ENCODE measurements at places on chromosomes 5 and 9. TPM values are rescaled to one million over a fixed set of nuclear protein-coding genes. Genes with fewer than 3 reads are reported as not detected.

- H3K27me3 ChIP-seq: no peaks in the 10 kb centered on the region
- DNase-seq: no peak
- no peak overlapping the region for H3K27ac ChIP-seq
- H3K36me3 ChIP-seq: no peaks in the 10 kb centered on the region
- no peaks in the 10 kb centered on the region for H3K4me1 ChIP-seq
These were observed 6.3 kb upstream of the STOM start for GRCh38 chr9:121376214-121376830.

DNA sequence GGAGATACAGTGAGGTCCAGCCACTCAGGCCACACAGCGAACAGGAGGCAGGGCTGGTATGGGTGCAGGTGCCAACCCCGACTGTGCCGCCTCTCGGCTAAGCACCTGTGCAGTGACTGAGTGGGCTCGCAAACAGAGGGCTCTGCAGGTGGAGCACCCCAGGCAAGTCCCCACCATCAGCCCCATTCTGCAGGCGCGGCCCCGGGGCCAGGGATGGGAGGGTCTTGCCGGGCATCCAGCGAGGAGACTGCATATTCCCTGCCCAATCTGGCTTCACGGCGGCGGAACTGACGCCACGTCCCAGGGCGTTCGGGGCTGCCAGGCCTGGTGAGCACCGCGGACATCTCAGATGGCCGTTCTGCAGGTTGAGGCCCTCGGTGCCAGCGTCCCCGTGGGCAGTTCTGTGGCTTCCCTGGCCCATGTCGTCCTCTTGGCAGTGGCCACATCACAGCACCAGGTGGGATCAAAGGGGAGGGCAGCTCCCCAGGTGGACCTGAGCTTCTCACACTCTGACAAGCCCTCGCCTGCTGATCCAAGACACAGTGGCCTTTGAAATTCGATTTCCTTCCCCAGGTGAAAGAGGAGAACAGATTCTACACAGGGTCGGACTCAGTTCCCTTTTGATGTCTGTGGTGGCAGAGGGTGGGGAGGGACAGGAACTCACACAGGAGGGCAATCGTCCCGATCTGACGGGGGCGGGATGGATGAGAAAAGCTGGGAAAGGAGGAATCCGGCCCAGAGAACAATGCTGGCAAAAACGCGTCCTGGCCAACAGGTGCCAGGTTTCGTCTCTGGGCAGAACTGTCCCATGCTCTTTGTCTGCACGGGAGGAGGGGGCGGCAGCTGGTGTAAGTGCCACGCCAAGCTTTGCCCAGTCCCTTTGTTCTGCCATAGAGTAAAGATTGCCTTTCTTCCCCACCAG lies 18.8 kb downstream of the DBH start:
- no peak for DNase-seq
- H3K4me1 ChIP-seq: peaks cover 22% of the 10 kb centered on the region
- no peak overlapping the region for H3K27ac ChIP-seq
- H3K4me3 ChIP-seq: no peak overlapping the region
- H3K27me3 ChIP-seq: no peaks in the 10 kb centered on the region
- no peaks in the 10 kb centered on the region for H3K36me3 ChIP-seq

- no peak for DNase-seq
- no peaks in the 10 kb centered on the region for H3K27me3 ChIP-seq
- no peak overlapping the region for H3K4me3 ChIP-seq
- peak overlapping the region; percentile 4 for H3K27ac ChIP-seq
- H3K36me3 ChIP-seq: no peaks in the 10 kb centered on the region
These were observed 11.9 kb downstream of the FGFR4 start for GRCh38 chr5:177098470-177099141.

- no peak overlapping the region for H3K27ac ChIP-seq
- H3K36me3 ChIP-seq: no peaks in the 10 kb centered on the region
- DNase-seq: no peak
- no peak overlapping the region for H3K4me3 ChIP-seq
These were observed 630 bp upstream of the BTNL3 start for GRCh38 chr5:180988016-180988415.

DNA sequence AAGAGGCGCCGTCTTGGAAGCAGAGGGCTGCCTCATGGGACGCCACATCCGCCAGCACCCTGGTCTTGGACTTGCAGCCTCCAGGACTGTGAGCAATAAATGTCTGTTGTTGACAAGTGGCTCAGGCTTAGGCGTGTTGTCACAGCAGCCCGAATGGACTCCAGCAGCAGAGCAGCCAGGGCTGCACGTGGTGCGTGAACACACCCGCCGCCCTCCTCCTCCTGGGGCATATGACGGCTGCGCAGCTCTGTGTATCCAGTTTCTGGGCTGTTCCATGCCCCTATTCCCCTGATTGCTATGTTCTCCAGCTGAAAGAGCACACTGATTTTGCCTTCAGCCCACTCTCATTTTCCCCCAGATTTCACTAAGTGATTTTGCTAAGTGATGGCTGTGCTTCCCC lies 36.0 kb upstream of the CLPTM1L start:
- no peak for DNase-seq
- H3K4me3 ChIP-seq: no peak overlapping the region
- H3K27ac ChIP-seq: no peak overlapping the region
- no peaks in the 10 kb centered on the region for H3K4me1 ChIP-seq
- H3K27me3 ChIP-seq: no peaks in the 10 kb centered on the region

- peak within 1 kb of the TSS; percentile 46 for H3K4me3 ChIP-seq
- no peaks in the 10 kb centered on the region for H3K27me3 ChIP-seq
- H3K27ac ChIP-seq: no peak within 1 kb of the TSS
- DNase-seq: peak; percentile 72
These were observed at the start of gene GBGT1 for GRCh38 chr9:133163504-133164172. Gene GBGT1 (minus strand): TSS chr9:133163914. CDS start chr9:133162412, 1,502 bp downstream.

- no peaks in the 10 kb centered on the region for H3K4me1 ChIP-seq
- no peak for DNase-seq
- H3K4me3 ChIP-seq: no peak overlapping the region
- no peak overlapping the region for H3K27ac ChIP-seq
- H3K27me3 ChIP-seq: no peaks in the 10 kb centered on the region
These were observed 13.0 kb upstream of the HK3 start for GRCh38 chr5:176912115-176912514.

DNA sequence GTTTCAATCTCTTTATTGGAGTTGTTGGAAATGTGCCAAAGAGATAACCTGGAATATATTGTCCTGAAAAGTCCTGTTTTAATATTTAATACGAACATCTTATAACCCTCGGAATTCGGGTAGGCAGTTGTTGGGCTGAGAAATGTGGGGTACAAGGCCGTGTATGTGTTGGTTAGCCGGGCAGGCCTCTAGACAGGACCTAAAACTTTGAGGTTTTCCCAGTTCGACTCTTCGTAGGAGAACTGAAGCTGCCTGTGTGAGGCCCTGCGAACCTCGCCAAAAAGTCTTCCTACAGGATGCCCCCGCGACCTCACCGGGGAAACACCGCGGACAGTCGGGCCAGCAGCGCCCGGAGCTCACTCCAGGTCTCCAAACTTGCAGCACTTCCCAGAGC lies 583 bp upstream of the TJP2 start:
- DNase-seq: peak; percentile 94
- H3K4me3 ChIP-seq: peak overlapping the region; percentile 71
- H3K4me1 ChIP-seq: peaks cover 52% of the 10 kb centered on the region
- H3K27me3 ChIP-seq: no peaks in the 10 kb centered on the region
- H3K36me3 ChIP-seq: no peaks in the 10 kb centered on the region

GRCh38 chr9:123425261-123425821 lies 69.3 kb downstream of the CRB2 start:
- no peak overlapping the region for H3K4me3 ChIP-seq
- H3K36me3 ChIP-seq: no peaks in the 10 kb centered on the region
- no peaks in the 10 kb centered on the region for H3K4me1 ChIP-seq

DNA sequence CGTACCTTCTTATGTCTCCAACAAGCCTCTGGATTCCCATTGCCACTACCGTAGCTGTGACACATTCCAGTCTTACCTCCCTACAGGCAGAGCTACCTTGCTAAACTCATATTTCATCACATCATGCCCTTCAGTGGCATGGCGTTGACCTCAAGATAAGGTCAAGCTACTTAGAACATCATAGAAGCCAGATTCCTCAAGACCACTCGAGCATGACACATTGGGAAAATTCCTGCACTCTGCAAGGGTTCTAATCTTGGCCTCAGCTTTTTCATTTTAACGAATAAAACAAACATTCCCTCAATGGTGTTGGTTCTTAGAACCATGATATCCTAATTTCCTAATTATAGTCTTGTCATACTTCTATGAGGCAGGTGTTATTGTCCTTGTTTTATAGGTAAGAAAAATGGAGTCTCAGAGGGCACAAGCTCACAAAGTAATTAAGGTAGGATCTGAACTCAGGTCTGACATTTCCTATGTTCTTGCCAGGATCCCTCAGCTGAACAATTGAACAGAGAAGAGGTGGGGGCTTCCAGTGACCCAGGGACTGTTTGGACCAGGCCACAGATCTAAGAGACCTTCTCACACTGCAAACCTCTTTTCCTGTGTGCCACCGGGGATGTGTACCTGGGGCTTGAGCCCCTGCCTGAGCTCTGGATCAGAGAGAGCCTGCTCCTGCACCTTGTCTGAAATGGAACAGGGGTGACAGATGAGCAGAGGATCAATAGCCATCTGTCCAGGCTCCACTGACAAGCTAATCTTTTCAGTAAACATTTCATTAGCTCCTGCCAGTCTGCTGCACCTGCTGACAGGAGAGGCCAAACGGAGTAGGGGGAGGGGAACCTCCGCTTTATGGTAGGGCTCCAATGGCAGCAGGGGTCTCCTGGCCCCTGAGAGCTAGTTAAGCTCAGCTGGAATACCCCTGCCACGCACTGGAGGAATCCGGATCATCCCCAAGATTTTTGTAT lies 49.3 kb downstream of the ALG2 start:
- H3K4me3 ChIP-seq: no peak overlapping the region
- no peaks in the 10 kb centered on the region for H3K36me3 ChIP-seq
- DNase-seq: no peak
- no peak overlapping the region for H3K27ac ChIP-seq

DNA sequence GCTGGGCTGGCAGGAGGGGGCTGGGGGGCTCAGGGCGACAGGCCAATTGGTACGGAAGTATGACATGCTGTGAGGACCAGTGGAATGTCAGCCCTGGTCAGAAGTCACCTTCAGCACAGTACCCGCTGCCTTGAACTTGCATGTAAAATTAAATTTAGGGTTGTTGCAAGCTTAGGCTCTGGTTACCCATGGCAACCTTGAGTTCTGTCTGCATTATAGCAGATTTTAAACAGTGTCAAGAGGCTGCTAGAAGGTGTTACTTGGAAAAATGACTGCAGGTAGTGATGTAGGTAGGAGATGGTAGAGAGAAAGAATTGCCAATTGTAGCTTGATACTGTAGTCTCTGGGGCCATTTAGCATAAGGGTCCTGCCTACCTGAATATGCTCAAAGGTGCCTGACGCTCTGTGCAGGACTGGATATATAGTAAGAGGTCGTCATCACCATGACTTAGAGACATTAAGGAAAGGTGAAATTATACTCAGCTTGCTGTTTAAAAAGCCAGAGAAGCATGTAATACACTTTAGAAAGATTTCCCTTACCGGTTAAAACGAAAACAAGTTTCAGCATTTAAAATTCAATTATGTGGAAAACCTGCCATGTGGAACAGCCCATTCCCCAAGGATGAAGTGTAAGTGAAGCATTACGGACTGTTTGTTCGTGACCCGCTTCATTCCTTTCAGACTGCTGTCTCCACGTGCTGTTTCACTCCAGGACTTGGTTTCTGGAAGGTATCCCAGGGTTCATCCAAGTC lies 169.0 kb downstream of the PDZD2 start:
- H3K27ac ChIP-seq: no peak overlapping the region
- H3K4me3 ChIP-seq: no peak overlapping the region
- H3K36me3 ChIP-seq: no peaks in the 10 kb centered on the region

DNA sequence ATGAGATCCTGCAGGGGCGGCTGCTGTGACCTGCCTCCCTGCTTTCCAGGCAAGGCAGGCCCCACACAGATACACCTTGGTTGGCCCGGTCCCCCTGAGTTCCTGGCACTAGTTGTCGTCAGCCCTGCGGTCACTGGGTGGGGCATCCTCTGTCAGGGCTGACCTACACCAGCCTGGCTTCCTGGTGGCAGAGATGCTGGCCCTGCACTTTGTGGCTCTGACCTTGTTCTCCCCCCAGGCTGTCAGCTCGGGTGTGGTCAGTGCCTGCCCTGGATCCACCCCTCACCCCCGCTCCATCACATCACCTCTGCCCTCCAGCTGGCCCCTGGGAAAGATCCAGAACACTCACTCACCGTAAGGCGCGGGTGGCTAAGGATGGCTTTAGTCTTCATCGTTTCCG lies 74.1 kb downstream of the PHF2 start:
- no peak overlapping the region for H3K27ac ChIP-seq
- H3K27me3 ChIP-seq: no peaks in the 10 kb centered on the region
- H3K4me1 ChIP-seq: no peaks in the 10 kb centered on the region
- DNase-seq: peak; percentile 7
- no peak overlapping the region for H3K4me3 ChIP-seq
- peaks cover 51% of the 10 kb centered on the region for H3K36me3 ChIP-seq

DNA sequence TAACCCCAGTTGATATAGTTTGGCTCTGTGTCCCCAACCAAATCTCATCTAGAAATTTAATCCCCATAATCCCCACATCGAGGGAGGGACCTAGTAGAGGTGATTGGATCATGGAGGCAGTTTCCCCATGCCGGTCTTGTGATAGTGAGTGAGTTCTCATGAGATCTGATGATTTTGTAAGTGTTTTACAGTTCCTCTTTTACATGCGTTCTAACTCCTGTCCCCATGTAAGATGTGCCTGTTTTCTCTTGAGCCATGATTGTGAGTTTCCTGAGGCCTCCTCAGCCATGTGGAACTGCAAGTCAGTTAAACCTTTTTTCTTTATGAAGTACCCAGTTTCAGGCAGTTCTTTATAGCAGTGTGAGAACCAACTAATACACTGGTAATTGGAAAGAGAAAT lies 73.6 kb downstream of the CDH12 start:
- no peaks in the 10 kb centered on the region for H3K36me3 ChIP-seq
- no peak for DNase-seq
- no peaks in the 10 kb centered on the region for H3K27me3 ChIP-seq
- H3K27ac ChIP-seq: no peak overlapping the region
- H3K4me3 ChIP-seq: no peak overlapping the region

GRCh38 chr9:136511670-136512592 lies 29.1 kb upstream of the SEC16A start:
- no peaks in the 10 kb centered on the region for H3K4me1 ChIP-seq
- H3K4me3 ChIP-seq: no peak overlapping the region
- H3K27me3 ChIP-seq: no peaks in the 10 kb centered on the region
- H3K27ac ChIP-seq: peak overlapping the region; percentile 79
- DNase-seq: peak; percentile 82
- no peaks in the 10 kb centered on the region for H3K36me3 ChIP-seq

- H3K27ac ChIP-seq: no peak overlapping the region
- DNase-seq: no peak
- H3K4me1 ChIP-seq: no peaks in the 10 kb centered on the region
- no peak overlapping the region for H3K4me3 ChIP-seq
- no peaks in the 10 kb centered on the region for H3K27me3 ChIP-seq
These were observed 40.0 kb upstream of the CTNNA1 start for GRCh38 chr5:138713247-138713646.

Gene HTR4
- total RNA-seq: not detected

Gene ACTL7B
- total RNA-seq: not detected

Gene ANXA1
- total RNA-seq: 12.4 TPM

Gene ARHGAP26
- 6.9 TPM for total RNA-seq

Gene NPR3
- 2.4 TPM for total RNA-seq

Gene SPINK4
- not detected for total RNA-seq

Gene C9orf50
- not detected for total RNA-seq

Gene ARHGEF28
- 6.4 TPM for total RNA-seq

Data from right lobe of liver (tissue), 6 donors.